Posterior vena cava (tissue), 2 donors: ENCODE measurements at places on chromosomes 3 and 15. TPM values are rescaled to one million over a fixed set of nuclear protein-coding genes. Genes with fewer than 3 reads are reported as not detected.

- no peak for DNase-seq
Observed at GRCh38 chr15:96462768-96463750, 132.6 kb downstream of the NR2F2 start.

The RETNLB gene
- total RNA-seq = not detected

- DNase-seq = no peak
Observed at GRCh38 chr3:185381320-185382058, 18.6 kb downstream of the MAP3K13 start.

- no peak for DNase-seq
Observed at GRCh38 chr3:156843071-156843808, 17.1 kb downstream of the LEKR1 start.

DNA sequence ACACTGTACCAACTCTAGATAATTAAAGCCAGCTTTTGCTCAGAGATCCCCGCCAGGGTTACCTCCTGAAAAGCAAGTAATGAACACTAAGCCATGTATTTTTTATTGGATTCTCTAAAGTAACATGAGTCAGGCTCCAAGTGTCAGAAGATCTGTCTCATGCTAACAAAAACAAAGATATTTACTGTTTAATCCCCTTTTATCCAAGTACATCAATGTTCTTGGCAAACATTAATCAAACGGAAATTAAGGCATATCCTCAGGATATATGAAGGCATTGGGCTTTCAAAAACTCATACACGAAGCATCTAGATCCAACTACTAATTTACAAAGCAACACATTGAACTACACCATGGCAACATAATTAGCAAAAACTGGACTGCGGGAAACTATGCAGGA lies 37.2 kb downstream of the MYO5A start:
- DNase-seq = no peak

GRCh38 chr3:133429063-133429462 lies 29.2 kb downstream of the BFSP2 start:
- no peak for DNase-seq

DNA sequence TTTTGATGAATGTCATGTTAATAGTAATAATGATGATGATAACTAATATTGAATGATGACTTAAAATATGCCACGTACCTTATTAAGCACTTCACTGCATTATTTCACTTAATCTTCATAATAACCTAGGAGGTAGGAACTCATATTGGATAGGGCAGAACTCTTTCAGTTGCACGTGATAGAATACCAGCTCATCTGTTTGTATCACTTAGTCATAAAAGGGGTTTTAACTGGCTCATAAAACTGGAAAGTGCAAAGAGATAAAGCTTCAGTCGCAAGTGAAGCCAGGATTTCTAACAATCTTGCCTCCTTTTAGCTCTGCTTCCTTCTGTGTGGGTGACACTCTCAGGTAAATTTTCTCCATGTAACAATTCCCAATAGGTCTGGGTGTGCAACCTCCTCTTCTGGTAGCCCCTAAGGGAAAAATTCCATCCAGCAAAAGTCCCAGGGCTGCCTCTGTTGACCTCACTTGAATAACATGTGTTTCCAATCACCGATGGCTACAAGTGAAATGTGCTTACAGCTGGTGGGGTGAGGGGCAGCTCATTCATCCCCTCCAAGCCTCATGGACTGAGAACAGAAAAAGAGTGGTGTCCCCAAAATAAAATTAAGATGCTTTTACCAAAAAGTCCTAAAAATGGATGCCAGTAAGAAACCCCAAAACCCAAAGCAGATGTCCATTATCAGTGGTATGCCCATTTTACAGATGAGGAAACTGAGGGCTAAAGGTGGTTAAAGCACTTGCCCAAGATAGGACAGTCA lies 9.3 kb downstream of the GXYLT2 start:
- no peak for DNase-seq

DNA sequence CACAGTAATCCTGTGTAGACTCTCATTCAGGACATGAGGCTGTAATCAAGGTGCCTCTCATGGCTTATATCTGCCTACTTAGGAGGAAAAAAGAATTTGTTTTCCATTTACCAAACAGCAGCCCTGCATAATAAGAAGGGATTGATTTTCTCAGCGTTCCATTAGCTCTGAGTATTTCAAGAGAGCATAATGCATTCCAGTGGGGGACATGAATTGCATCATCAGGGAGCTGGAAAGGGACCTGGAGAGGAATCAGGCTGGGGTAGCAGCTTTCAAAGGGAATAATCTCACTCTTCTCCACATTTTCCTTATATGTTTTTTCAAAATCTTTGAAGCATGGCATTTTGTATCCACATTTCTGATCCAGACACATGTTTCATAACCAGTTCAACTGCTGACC lies 150.6 kb upstream of the ANKRD28 start:
- DNase-seq = no peak
